ENCODE measurements at places on chromosomes 5 and 9.

- no peak for DNase-seq
Observed at GRCh38 chr5:9869616-9870288, 239.6 kb upstream of the TAS2R1 start.

GRCh38 chr5:156534906-156535485 lies 208.0 kb downstream of the SGCD start:
- no peak for DNase-seq

- DNase-seq: no peak
Observed at GRCh38 chr9:91852801-91853347, 97.2 kb downstream of the ROR2 start.

DNA sequence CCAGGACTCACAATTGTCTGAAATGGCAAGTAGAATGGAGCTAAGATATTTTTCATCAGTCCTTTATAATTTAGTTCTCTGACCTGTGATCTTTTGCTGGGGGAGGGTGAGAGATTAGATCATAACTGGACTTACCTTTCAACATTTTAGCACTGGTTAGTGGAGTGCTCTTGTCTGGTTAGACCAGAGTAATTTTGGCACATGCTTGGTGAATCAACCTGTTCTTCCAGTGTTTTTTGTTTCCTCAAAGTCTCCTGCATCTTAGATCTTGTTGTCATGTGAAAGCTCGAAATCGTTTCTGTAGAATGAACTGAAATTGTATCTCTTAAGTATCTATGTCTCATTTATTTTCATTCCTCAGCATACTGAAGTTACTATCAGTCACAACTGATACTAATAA lies 122.4 kb downstream of the TLE4 start:
- no peak for DNase-seq

GRCh38 chr5:94893412-94894135 lies 275.1 kb downstream of the SLF1 start:
- no peak for DNase-seq

GRCh38 chr9:84235511-84235910 lies 105.0 kb downstream of the SLC28A3 start:
- no peak for DNase-seq

DNA sequence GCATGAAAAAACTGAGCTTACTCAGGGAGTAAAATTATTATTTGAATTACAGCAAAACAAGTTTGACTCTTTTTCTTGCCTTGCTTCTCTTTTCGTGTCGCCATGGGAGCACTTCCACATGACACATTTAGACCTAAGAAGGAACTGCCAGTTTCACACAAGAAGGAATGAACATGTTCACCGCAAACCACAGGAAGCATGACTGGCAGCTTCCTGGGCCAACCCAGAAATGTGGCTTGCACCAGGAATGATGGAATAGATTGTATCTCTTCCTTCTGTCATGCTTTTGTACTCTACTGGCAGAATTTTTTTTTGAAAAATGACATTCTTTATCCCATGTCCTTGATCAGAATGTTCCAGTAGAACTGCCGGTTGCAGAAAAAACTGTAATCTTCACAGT lies 32.9 kb upstream of the MAN2A1 start:
- DNase-seq: no peak

- no peak for DNase-seq
Observed at GRCh38 chr5:110738503-110738811, 350 bp upstream of the SLC25A46 start.

- DNase-seq: no peak
Observed at GRCh38 chr5:95022967-95023695, 261.8 kb downstream of the MCTP1 start.

GRCh38 chr9:134629061-134629585 lies 12.5 kb upstream of the COL5A1 start:
- DNase-seq: no peak

DNA sequence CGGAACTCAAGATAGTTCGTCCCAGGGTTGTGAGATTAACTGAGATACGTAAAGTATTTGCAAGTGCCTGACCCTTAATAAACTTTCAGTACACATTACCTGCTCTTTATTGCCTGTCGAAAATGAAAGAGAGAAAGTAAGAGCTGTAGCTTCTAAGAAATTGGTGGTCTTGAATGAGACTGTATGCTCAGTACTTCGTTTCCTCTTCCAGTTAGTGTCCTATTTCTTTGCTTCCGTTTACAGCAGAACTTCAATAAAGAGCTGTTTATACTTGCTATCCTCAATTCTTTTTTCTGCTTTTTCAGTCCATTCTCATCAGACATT lies 534 bp downstream of the SRFBP1 start:
- no peak for DNase-seq

- DNase-seq: no peak
Observed at GRCh38 chr5:163401271-163401670, 36.1 kb upstream of the CCNG1 start.

DNA sequence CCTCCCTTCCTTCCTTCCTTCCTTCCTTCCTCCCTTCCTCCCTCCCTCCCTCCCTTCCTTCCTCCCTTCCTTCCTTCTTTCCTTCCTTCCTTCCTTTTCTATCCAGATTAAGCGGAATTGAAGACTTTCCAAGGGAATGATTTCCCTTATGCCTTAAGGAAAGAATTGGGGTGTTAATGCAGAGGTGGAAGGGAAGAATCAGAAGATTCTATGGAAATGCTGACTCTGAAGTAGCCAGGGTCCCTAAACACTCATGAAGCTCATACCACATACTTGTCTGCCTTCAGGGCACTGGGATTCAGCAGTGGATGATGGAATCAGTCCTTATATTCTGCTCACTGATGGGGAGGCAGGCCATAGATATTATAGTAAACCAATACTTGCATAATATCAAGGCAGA lies 48.2 kb downstream of the TNC start:
- DNase-seq: no peak

- no peak for DNase-seq
Observed at GRCh38 chr9:93093877-93094657, 1.9 kb upstream of the CARD19 start.

DNA sequence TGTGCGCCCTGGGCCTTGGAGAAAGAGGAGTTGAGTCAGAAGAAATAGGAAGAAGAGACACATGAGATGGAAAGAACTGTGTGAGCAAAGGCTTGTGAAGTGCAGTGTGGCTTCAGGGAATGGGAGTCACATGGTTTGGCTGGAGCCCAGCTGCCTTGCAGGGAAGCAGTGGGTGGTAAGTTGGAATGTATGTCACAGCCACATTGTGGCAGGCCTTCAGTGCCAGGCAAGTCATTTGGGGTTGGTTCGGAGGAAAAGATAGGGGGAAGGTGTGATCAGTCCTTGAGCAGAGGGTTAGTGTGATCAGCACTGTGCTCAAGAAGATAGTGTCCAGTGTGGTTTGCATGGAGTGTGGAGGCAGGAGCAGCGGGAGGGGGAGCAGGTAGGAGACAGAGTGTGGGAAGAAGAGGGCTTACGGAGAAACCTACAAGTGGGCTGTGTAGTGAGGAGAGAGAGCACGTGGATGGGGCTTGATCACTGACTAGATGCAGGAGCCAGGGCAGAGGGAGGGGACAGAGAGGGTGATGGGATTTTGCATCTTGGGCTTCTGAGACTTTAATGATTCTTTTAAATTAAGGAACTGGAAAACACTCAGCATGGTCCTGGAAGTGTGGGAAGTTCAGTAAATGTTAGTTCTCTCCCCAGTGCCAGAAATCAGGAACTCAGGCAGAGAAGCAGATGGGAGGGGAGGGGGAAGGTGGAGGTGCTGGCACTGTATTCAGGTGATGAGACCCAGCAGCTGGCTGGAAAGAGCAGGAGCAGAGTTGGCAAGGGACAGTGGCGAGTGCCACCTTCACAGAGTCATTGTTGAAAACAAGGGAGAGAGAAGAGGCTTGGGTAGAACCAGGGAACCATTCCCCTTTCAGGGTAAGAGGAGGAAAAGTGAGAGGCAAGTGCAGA lies 46.6 kb downstream of the ARHGAP26 start:
- no peak for DNase-seq

Data from activated CD8-positive, alpha-beta memory T cell treated with anti-CD3 and anti-CD28 coated beads for 1 hour (primary cell).